ENCODE measurements at places on chromosomes 6 and 20. TPM values are rescaled to one million over a fixed set of nuclear protein-coding genes. Genes with fewer than 3 reads are reported as not detected.
A peak's percentile ranks its signal among the peaks of the same experiment; 100 is the strongest.

The LPA gene
- total RNA-seq: 7.2 TPM

The SCGN gene
- 0.37 TPM for total RNA-seq

The RNF144B gene
- 6.1 TPM for total RNA-seq

The HCRTR2 gene
- total RNA-seq: 0.39 TPM

The OPRM1 gene
- 1.1 TPM for total RNA-seq

- DNase-seq: no peak
Observed at GRCh38 chr6:13431861-13432465, 55.4 kb downstream of the GFOD1 start.

- no peak for DNase-seq
Observed at GRCh38 chr6:16019462-16019861, 109.4 kb upstream of the MYLIP start.

- DNase-seq: no peak
Observed at GRCh38 chr6:128638817-128639216, 118.4 kb upstream of the PTPRK start.

- DNase-seq: no peak
Observed at GRCh38 chr20:45039475-45039820, 61.5 kb downstream of the KCNS1 start.

- no peak for DNase-seq
Observed at GRCh38 chr20:58851221-58851968, 693 bp upstream of the GNAS-AS1 start.

GRCh38 chr6:55668591-55668990 is 89.6 kb upstream of the HMGCLL1 start:
- DNase-seq: peak; percentile 25

DNA sequence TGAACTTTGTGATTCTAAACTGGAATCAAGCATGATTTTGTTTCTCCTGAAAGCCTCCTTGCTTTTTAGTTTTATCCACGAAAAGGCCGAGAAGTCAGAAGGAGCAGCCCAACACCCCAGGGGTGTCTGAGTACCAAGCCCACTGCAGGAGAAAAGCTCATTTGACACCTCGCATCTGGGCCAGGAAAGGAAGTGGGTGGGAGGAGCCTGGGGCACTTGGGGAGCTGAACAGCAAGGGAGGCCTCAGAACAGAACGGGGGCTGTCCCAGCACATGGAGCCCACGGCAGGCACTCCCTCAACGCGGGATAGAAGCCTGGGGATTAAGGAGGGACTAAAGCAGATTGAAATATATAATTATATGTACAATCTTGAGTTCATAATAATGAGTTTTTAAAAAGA is 6.6 kb downstream of the KIF25 start:
- DNase-seq: no peak

DNA sequence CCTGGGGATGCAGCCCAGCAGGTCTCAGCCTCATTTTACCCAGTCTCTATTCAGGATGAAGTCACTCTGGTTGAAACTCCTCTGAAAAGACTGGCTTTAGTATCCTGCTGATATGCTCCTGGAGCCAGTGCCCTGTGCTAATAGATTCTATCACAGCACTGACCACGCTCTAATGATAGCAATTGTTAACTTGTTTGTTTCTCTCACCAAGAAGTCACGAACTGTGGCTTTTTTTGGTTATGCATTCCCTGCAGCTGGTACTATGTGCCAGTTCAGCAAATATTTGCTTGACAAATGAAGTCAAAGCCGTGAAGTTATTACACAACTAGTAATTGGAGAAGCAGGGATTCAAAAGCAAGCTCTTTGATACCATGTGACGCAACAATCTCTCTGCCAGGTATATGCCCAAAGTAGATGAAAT is 754.6 kb downstream of the KIF16B start:
- no peak for DNase-seq

GRCh38 chr20:44596010-44596409 is 13.6 kb downstream of the PKIG start:
- no peak for DNase-seq
